GM23338 (cell line): ENCODE measurements at places on chromosomes 7 and 10. TPM values are rescaled to one million over a fixed set of nuclear protein-coding genes. Genes with fewer than 3 reads are reported as not detected.

GRCh38 chr7:100483090-100483721, 521 bp upstream of the NYAP1 start:
- DNase-seq: peak; percentile 85

- DNase-seq: no peak
These were observed 126.7 kb upstream of the SEMA3C start for GRCh38 chr7:81045491-81046030.

GRM3 gene
- polyA plus RNA-seq: 0.40 and 0.79 TPM in 2 replicates

FZD1 gene
- polyA plus RNA-seq: 0.34 and 0.42 TPM in 2 replicates
